ENCODE measurements at places on chromosomes 5 and 9.

- DNase-seq, result no peak
Measured at GRCh38 chr5:130171699-130172098, 267.4 kb downstream of the CHSY3 start.

DNA sequence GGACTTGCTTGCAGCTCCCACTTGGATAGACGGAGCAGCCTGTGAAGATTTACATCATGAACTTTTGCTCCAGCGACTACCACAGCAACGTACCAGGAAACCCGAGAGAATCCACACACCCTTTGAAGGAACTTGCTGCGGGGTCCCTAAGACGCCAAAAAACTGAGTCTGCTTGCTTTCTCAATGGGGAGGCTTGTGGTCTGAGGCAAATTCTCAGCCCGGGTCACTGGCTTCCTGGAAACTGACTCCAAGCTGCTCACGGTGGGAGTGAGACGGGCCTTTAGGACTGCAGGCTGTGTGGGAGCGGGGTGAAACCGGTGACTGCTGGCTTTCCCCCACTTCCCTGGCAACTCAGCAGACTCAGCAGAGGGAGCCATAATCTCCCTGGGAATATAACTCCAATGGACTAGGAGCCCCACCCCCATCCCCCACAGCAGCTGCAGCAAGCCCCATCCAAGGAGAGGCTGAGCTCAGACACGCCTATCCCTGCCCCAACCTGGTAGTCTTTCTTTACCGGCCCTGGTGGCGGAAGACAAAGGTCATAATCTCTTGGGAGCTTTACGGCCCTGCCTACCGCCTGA, 466.0 kb downstream of the CAAP1 start:
- DNase-seq, result no peak

DNA sequence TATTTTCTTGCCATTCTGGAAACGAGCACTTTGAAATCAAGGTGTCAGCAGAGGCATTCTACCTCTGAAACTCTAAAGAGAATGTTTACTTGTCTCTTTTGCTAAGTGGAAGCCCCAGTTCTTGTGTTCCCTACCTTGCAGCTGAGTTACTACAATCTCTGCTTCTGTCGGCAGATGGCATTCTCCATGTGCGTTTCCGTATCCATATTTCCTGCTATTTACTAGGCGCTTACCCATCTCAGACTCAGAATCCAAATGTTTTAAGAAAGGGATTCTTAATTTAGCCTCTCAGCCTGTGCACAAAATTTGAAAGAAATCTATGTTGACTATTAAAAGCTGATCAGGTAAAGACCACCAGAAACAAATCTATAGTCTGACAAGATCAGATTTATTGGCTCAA, 221.3 kb upstream of the FTMT start:
- no peak for DNase-seq

GRCh38 chr9:76827296-76828080, 63.2 kb downstream of the PCA3 start:
- DNase-seq, result no peak

GRCh38 chr5:18311266-18311665, 677.0 kb downstream of the TAF11L14 start:
- DNase-seq, result no peak

DNA sequence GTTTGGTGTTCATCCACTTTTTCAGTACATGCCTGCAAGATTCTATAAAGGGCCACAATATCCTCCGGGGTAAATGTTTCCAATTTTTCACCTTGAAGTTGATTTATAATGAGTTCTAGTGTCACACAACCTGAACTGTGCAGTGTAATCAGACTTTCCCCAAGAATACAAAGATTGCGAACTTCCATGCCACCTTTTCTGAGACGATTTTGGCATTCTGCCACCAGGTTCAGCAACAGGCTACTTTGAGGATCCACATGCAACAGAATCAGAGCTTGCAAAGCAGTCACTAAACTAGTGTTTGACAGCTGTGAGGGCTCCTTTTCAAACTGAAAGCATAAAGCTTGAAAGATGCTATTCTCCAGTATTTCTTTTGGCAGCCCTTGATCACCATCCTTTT, 1.6 kb downstream of the FASTKD3 start:
- DNase-seq, result no peak

GRCh38 chr5:42570966-42571960, 148.0 kb downstream of the GHR start:
- DNase-seq, result no peak

DNA sequence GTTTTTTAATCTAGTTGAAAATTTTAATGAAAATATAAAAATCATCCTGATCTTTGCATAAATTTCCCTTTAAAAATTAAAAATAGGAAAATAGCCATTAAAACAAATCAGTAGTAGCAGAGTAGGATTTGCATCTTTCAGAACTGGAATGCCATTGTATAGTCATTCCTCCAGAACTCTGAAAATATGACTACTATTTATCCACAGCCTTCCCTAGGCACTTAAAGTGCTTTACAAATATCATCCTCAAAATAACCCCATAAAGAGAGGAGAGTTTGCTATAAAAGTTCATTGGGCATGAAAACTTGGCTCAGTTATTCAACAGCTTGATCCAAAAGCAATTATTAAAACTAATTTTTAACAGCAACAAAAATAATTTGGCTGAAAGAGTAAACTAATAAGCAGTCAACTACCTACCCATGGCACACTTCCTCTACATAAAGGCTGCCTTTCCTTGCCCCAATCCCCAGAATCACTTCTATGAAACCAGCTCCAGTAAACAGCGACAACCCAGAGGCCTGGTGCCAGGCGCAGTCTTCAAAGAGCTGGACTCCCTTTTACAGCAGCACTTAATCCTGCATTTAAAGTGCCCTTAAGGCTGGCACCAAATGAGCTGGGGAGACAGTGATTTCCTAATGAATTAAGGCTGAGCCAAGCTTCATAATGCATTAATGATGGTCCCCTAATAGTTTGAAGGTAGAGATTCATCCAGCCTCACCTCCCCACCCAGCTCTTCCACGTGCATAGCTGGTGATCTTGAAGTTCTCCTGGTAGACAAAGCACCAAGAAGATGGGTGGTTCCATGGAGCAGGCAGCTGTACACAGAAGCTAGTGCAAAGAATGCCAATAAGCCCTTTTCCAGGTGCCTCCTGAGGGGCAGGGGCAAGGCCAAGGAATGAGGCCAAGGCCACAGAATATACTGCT, 36.1 kb downstream of the LHFPL2 start:
- no peak for DNase-seq

All from NCI-H1417 treated with DMSO at 0.1 percent for 48 hours (cell line).